Pons (tissue), 1 donor: ENCODE measurements at places on chromosomes 2 and 18.

DNA sequence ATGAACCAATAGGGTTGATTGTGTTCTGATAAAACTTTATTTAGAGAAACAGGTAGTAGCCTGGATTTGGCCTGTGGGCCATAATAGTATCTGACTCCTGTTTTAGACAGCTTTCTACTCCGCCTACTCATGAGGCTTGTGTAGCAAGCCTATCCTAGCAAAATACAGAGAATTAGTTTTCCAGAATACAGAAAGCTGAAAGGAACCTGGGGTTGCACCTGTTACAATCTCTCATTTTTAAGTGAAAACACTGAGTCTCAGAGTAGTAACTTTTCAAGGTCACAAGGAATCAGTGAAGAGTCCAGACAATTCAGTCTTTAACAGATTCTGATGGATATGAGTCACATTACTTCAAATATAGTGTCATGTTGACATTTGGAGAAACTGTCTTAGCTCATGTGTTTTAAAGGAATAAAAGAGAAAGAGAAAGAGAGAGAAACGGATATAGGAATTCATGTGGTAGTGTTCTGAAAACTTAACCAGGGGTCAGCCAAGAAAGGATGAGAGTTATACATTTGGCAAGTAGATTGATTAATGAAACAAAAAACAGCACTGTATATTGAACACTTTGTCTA is 17.0 kb downstream of the ARHGAP28 start:
- no peak for DNase-seq

- DNase-seq: no peak
These were observed 102.6 kb downstream of the HDAC4 start for GRCh38 chr2:239298116-239298804.

DNA sequence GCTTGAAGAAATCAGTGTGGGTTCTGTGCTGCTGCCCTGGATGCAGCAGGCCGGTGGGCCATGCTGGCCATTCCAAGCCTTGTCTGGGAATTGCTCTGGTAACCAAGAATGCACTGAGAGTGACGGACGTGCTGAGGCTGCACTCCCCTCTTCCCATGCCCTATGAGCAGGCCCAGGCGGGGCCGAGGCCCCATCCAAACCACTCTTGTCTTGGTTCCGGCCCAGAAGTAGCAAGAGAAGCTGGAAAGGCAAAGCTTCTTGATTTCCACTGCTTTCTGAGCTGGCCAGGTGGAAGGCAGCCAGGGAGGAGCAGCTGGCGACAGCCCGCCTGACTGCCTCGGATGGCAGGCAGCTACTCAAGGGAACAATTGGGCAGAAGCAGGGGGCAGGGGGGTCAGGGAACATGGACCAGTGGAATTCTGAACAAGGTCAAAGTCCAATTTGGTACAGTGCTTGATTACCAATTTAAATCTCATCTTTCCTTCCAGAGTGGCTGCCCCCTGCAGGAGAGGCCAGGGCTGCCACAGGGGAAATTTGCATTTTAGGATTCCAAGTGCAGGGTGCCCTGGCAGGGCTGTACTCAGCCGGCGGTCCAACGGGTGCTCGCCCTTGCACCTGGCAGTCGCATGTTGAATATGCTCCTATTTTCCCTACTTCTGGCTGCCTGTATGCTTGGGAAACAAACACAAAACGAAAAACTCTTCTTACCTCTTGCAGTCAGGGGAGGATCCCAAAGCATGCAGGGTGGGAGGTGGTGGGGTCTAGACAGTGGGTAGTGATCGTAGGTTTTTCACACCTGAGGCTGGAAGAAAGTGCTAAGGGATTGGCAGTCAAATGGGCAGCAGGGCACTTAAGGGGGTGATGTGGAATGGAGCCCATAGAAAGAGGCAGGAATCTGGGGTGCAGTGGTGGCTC is 67.3 kb downstream of the LIPG start:
- DNase-seq: peak; percentile 62

DNA sequence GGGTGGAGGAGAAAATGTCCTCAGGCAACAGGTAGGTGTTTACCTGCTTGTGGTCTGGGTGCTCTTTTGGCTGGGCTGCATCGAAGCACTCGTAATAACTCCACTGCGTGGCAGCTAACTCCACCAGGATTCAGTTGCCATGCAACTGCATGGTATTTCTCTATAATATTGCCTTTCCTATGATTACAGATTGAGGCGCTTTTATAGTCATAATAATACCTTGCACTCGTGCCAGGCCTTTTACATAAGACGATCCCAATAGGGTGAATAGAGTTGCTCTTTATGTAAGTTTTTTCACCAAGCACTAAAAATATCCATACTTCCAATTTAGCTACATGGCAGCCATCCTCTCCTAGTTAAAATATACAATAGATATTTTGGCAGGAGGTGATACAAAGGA is 19.7 kb upstream of the NYAP2 start:
- no peak for DNase-seq

- DNase-seq: no peak
These were observed 143.0 kb upstream of the SCN7A start for GRCh38 chr2:166637051-166637450.

DNA sequence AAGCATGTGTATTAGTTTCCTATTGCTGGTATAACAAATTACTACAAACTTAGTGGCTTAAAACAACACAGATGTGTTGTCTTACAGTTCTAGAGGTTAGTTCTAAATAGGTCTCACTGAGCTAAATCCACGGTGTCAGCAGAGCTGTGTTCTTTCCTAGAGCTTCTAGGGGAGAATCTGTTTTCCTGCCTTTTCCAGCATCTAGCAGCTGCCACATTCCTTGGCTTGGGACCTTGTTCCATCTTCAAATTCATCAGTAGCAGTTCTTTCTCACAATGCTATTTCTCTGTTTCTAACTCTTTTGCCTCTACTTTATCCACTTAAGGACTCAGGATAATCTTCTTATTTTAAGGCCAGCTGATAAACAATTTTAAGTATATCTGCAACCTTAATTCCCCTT is 32.2 kb upstream of the CREB1 start:
- no peak for DNase-seq

DNA sequence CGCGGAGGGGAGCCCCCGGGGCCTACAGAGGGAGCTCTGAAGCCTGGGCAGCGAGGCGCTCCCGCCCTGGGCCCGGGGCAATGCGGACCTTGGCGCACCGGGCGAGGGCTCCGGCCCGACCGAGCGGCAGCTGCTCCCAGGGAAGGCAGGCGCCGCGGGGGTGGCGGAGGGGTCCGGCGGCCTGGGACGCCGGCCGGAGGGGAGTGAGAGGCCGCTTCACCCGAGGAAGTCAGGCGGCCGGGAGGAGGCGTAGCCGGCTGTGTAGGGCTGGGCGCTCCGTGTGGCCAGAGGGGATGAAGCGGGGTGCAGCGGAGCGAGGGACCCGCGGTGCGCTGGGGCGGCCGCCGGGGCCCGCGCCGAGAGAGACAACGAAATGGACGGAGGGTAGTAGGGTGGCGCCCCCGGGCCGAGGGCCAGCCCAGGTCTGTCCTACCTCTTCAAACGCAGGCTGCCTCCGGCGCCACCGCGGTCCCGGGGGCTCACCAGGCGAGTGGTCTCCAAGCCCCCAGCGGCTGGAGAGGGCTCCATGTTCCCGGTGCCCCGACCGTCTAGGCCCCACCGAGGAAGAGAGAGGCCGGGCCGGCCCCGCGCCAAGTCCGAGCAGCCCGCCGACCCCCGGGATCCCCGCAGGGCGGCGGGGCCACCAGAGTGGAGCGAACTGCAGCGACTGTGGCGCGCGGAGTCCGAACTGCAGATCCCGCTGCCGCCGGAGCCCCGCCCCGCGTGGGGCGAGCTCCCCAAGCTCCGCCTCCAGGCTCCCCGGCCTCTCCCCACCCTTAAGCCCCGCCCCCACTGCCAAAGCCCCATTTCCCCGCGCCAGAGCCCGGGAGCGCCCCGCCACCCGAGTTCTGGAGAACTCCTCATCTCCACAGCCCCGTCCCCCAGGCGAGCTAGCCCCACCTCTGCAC is at the start of gene SLC30A3:
TSS of gene SLC30A3 (minus strand) at position 669 of the 908 bp plus-strand sequence. CDS start at position 528, 141 bp downstream.
- DNase-seq: no peak

DNA sequence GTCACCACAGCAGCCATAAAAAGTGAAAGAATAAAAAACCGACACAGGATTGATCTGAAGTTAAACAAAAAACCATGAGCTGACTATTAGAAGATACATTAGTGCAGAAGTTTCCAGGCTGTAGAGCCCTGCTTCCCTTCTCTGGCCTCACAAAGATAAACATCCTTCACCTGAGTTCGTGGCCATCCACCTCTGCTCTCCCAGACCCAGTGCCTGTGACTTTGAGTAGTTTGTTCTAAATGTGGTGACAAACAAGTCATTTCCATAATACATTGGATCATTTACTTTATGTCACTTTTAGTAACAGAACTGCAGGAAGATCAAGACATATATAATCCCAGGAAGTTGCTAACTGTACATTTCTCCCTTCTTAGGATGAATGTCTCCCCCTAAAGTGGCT is 241.9 kb upstream of the MAP2 start:
- no peak for DNase-seq

DNA sequence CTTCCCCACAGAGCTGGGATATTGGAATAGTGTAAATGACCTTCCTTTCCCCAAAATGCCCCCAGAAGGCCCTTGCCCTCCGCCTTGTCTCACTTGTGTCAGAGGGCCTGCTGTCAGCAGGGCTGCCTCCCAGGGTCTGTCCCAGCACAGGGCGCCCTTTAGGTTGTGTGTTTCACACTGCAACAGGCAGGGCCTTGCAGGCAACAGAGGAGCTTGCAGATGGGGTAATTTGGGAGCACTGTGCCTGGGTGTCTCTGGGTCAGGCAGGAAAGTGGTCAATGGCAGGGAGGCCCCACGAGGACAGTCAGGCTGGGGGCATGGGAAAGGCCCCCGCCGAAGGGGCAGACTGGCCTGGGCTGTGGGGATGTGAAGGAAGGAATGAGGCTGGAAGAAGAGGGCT is 130.7 kb downstream of the ASB1 start:
- no peak for DNase-seq

GRCh38 chr2:61727746-61728145 is 126.1 kb downstream of the FAM161A start:
- DNase-seq: no peak

DNA sequence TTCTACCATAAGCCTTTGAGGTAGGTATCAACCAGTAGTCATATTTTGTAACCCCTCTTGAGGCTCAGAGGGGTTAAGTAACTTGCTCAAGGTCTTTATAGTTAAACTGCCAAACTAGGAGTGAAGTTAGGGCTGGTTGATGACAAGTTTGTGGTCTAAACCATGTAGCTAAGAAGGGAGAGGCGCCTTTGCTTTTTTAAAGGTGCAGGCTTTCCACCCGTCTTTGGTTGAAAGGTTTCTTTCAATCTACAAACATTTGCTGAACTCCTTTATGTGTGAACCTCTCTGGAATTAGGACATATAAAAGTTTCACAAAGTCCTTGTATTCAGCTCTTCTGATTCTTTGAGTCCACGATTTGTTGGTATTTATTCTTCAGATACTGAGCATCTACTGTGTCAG is 2.4 kb upstream of the MTA3 start:
- DNase-seq: no peak

DNA sequence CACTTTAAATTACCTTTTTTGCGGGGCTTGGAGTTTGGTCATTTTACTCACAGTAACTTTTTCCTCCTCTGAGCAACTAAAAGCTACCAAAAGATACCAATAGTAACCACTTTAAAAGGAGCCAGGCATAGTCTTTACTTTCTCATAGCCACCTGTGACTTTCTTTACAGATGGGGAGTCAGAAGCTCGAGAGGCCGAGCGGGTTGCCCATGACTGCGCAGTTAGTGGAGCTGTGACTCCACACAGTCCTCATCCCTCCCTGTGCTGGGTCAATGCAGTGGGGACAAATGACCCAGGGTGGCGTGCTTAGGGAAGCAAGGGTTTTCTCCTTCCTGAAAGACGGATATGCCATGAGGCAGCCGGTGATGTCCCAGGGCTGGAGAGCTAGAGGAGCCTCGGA is 11.9 kb downstream of the LCT start:
- no peak for DNase-seq

DNA sequence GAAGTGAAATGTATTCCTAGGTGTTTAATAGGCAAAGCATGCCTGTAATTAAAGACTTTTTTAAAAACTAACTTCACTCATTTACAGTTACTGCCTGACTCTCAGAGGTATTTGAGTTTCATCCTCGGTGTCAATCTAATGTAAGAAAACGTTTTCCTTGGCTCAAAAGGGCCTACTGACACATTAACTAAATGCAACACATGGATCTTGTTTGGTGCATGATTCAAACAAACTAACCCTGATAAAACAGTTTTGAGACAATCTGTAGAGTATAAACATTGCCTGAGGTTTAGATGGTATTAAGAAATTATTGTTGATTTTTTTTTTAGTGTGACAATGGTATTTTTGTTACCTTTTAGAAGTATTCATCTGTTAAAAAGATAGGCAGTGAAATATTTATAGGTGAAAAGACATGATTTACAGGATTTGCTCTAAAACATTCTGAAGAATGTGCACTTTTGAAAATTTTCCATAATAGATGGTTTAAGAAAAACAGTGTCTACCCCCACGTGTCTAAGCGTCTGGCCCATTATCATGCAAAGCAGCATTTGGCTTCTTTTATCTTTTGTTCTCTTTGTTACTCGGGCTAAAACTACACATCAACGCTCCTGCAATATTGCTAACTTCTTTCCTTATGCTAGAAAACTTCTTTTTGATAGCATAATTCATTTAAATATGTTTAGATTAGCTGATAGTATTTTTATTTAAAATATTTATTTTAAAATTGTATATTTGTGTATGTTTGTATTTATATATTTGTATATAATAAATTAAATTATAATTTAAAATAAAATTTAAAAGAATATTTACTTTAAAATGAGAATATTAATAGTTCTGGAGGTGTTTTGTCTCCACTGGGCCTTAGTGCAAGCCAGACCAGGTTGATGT is 160.2 kb upstream of the NDUFV2 start:
- DNase-seq: no peak

GRCh38 chr18:36809590-36810381 is 19.0 kb downstream of the TPGS2 start:
- peak; percentile 81 for DNase-seq

DNA sequence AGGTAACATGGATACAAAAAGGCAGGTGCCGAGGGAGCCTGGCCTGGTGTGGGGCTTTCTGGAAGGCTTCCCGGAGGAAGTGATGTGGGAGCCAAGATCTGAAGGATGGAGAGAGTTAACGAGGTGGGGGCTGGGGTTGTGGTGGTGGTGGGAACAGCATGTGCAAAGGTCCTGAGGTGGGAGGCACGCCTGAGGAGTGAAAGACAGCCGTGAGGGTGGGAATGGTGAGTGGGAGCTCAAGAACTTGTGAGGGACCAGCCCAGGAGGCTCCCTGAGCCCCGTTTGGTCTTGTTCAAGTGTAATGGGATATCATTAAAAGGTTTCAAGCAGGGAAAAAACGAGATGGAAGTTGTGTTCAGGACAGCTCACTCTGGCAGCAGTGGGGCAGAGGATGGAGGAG is 35.2 kb downstream of the TRPM8 start:
- DNase-seq: no peak
